ENCODE measurements at places on chromosomes 5 and 9. TPM values are rescaled to one million over a fixed set of nuclear protein-coding genes. Genes with fewer than 3 reads are reported as not detected.

FBXL7 gene
- total RNA-seq: 5.7 TPM

FBLL1 gene
- total RNA-seq: under 0.01 TPM

MAP3K1 gene
- 4.0 TPM for total RNA-seq

VPS13A gene
- 20.2 TPM for total RNA-seq

NR5A1 gene
- total RNA-seq: not detected

PTCH1 gene
- 6.6 TPM for total RNA-seq

ADRB2 gene
- total RNA-seq: under 0.01 TPM

SLC24A2 gene
- not detected for total RNA-seq

FAM81B gene
- total RNA-seq: not detected

IFNB1 gene
- not detected for total RNA-seq

MYMK gene
- total RNA-seq: not detected

C9orf153 gene
- total RNA-seq: 0.20 TPM

ANKRD55 gene
- not detected for total RNA-seq

ZDHHC21 gene
- 7.0 TPM for total RNA-seq

GFI1B gene
- not detected for total RNA-seq

DPP7 gene
- 112 TPM for total RNA-seq

ACOT12 gene
- not detected for total RNA-seq

ADAMTSL2 gene
- total RNA-seq: not detected

PRSS3 gene
- 5.1 TPM for total RNA-seq

RANBP17 gene
- 2.3 TPM for total RNA-seq

OR1Q1 gene
- total RNA-seq: not detected

FCN2 gene
- total RNA-seq: not detected

EHMT1 gene
- total RNA-seq: 46.7 TPM

NAIF1 gene
- total RNA-seq: 7.3 TPM

MYOZ3 gene
- 0.39 TPM for total RNA-seq

All from subcutaneous preadipocyte (primary cell).